ENCODE measurements at places on chromosomes 5 and 9. TPM values are rescaled to one million over a fixed set of nuclear protein-coding genes. Genes with fewer than 3 reads are reported as not detected.

The BSPRY gene
- 0.19 TPM for total RNA-seq

The TTC16 gene
- not detected for total RNA-seq

The ORM1 gene
- total RNA-seq = not detected

The LHX6 gene
- 9.8 TPM for total RNA-seq

The PCDHGA3 gene
- total RNA-seq = 3.0 TPM

The LCN2 gene
- total RNA-seq = 1.7 TPM

The TMEFF1 gene
- total RNA-seq = 0.60 TPM

The EFNA5 gene
- total RNA-seq = 13.0 TPM

The SUB1 gene
- total RNA-seq = 202 TPM

The ARHGEF39 gene
- total RNA-seq = 0.36 TPM

The LOX gene
- 35.5 TPM for total RNA-seq

The ANKRD18B gene
- total RNA-seq = not detected

The PCDHGC3 gene
- total RNA-seq = 83.1 TPM

The PDLIM4 gene
- 19.6 TPM for total RNA-seq

The SPINK6 gene
- total RNA-seq = not detected

The RANBP6 gene
- total RNA-seq = 11.5 TPM

The SLC6A3 gene
- 0.60 TPM for total RNA-seq

The NACC2 gene
- total RNA-seq = 25.5 TPM

The ABCA1 gene
- 110 TPM for total RNA-seq

The STPG3 gene
- total RNA-seq = not detected

The C5orf52 gene
- total RNA-seq = not detected

The ANKRD31 gene
- total RNA-seq = 0.12 TPM

The WNT8A gene
- total RNA-seq = not detected

The ZFP2 gene
- 5.8 TPM for total RNA-seq

The NTRK2 gene
- 16.1 TPM for total RNA-seq

The PPP2R2B gene
- 1.9 TPM for total RNA-seq

The UNC13B gene
- 20.6 TPM for total RNA-seq

The ADRA1B gene
- 6.6 TPM for total RNA-seq

The LSM11 gene
- 1.8 TPM for total RNA-seq

The MEF2C gene
- total RNA-seq = 25.4 TPM

The PDGFRB gene
- total RNA-seq = 126 TPM

The TMEM174 gene
- not detected for total RNA-seq

The PRLR gene
- 0.47 TPM for total RNA-seq

The DPYSL3 gene
- total RNA-seq = 78.0 TPM

The TMEM252 gene
- not detected for total RNA-seq

The RGS7BP gene
- total RNA-seq = 1.3 TPM

The SLC45A2 gene
- total RNA-seq = not detected

The EEIG1 gene
- 9.0 TPM for total RNA-seq

The AGXT2 gene
- not detected for total RNA-seq

The GRIN3A gene
- not detected for total RNA-seq

The SURF4 gene
- total RNA-seq = 241 TPM

The PIP5K1B gene
- total RNA-seq = 1.9 TPM

Data from omental fat pad (tissue), 4 donors.